NT2/D1 (cell line): ENCODE measurements at places on chromosomes 5 and 9.

DNA sequence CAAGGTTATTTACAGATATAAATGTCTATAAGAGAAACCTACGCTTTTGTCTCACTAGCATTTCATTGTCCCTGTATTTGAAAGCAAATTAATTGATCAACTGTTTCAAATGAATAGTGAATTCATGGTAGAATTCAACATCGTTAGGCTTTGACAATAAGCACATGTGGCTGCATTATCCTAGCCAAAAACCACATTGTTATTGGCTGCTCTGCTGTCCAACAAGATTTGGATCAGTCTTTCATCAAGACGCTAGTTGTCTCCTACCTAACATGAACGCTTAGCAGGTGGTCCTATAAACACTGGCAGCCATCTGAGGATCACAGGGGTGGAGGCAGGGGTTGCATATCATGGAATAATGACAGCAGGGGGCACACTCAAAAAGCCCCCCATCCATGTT lies 455.0 kb downstream of the CTNND2 start:
- DNase-seq: no peak

- no peak for DNase-seq
These were observed 29.2 kb downstream of the RUSC2 start for GRCh38 chr9:35518981-35519679.

GRCh38 chr9:13070612-13071595 lies 208.6 kb downstream of the MPDZ start:
- no peak for DNase-seq

DNA sequence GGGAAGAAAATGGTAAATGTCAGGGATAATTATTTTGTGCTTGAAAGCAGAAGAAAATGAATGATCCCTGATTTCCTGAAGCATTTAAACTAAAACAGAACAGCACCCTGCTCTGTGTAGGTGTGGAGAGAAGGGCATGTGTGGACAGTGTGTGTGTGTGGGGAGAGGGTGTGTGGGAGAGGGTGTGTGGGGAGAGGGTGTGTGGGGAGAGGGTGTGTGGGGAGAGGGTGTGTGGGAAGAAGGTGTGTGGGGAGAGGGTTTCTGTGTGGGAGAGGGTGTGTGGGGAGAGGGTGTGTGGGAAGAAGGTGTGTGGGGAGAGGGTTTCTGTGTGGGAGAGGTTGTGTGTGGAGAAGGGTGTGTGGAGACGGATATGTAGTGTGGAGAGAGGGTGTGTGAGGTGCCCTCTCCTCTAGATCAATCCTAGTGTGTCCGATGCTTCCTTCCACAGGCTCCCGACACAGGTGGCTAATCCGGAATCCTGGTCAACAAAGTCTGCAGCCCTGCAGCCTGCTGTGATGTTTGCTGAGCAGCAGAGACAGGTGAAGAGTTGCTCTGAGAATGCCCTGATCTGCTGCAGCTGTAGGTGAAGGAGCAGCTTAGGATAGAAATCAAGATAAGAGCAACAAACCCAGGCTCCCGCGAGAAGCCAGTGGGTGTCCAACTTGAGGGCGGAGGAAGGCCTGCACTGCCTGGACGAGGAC lies 15.5 kb downstream of the IRX4 start:
- DNase-seq: no peak

DNA sequence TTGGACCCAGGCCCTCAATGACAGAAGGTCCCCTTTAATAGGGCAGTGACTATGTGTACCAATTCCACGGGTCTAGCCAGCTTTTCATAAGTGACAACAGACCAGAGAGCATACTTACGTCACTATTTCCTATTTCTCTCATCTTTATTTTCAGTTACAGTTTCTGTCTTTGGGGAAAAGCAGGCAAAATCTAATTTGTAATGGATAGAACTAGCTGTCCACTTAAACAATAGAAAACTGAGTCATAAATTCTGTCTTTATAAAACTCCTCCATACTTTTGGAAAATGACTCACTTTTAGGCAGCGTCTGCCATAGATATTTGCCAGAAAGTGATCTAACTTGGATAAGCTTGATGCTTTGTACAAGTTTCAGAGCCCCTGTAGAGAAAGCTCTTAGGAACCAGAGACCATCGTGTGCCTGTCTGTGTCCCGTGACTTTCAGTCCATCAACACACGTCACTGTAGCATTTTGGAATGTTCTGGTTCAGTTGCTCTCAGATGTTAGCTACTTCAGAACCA lies 101.9 kb downstream of the F2RL2 start:
- no peak for DNase-seq
